Activated T-helper 1 cell treated with anti-CD3 and anti-CD28 coated beads, Interleukin-2, amount 50 U/mL, for 16 hours (primary cell): ENCODE measurements at places on chromosomes 5 and 9.

- no peak for DNase-seq
Observed at GRCh38 chr9:744790-745484, 96.6 kb upstream of the DMRT1 start.

DNA sequence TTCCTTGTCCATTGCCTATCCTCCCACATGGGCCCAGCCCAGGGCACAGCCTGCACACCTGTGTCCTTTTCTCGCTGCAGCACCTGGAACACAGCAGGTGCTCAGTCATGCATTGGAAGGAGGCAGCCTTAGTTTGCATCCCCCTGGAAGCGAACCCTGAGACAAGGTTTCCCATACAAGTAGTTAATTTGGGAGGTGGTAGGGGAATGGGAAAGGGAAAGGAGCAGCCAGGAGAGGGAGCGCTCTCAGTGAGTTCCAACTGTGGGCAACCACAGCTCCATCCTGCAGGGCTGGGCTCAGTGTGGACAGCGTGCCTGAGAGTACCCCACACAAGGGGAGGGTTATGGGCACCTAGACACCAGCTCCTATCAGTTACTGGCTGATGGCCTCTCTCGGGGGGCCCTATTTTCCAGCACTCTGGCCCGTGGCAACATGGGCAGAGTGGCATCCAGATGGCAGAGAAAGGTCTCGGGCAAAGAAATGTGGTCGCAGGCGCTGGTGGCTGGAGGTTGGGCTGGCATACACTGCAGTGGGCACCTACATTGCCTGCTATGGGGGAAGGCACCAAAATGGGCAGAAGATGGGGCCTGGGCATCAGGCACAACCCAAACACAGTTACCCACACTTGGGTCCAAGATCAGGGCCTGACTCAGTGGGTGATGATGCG lies 50.1 kb downstream of the TSPAN17 start:
- no peak for DNase-seq

DNA sequence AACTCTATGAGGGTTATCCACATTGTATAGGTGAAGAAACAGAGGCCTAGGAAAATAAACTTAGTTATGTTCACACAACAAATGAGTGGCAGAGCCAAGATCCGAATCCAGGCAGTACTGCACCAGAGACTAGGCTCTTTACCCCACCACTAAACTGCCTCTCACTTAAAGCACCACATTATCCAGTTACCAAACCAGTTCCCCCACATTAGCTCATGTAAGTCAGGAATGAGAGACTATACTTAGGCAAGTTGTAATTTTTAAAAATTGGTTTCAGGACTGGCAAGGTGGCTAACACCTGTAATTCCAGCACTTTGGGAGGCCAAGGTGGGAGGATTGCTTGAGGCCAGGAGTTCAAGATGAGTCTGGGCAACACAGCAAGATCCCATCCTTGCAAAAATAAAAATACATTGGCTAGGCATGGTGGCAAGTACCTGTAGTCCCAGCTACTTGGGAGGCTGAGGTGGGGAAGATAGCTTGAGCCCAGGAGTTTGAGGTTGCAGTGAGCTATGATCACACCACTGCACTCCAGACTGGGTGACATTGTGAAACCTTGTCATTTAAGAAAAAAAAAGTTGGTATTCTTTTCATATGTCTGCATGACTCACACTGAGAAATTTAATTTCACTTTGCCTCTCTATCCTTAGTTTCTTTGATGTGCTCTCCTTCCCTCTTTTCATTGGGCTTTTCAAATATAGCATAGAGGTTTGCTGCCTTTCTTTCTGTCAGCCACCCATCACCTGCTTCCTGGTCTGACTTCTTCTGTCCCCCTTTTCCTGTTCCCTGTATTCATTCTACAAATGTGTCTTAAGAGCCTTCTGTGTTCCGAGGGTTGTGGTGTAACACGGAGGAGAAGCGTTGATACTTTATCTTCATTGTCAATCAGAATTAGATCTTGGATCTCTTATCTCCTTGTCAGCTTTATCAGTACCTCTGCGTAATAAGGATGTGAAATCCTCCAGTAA lies 64.7 kb downstream of the ERMP1 start:
- no peak for DNase-seq

DNA sequence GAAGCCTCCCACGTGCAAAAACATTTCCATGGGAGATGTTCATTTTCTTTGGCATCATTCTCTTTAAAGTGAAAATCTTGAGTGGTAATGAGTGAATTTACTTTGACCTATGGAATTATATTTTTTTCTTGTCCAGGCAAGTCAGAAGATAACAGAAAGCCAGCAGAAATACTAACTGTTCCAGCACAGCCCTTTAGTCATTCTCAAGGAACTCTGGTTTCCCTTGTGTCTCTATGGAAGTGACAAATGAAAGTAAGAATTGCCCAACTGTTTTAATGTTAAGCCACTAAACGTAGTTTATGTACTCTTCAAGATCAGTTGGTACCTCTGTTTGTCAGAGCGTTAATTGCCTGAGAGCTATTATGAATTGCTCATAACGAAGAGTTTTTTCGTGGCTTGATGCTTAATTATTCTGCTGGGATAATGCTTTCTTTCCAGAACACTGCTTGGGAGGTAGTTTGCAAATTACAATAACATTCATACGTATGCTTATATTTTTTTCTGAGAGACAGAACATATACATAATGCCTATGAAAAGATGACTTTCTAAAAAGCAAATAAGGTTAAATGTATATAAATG lies 84.5 kb upstream of the CER1 start:
- no peak for DNase-seq

DNA sequence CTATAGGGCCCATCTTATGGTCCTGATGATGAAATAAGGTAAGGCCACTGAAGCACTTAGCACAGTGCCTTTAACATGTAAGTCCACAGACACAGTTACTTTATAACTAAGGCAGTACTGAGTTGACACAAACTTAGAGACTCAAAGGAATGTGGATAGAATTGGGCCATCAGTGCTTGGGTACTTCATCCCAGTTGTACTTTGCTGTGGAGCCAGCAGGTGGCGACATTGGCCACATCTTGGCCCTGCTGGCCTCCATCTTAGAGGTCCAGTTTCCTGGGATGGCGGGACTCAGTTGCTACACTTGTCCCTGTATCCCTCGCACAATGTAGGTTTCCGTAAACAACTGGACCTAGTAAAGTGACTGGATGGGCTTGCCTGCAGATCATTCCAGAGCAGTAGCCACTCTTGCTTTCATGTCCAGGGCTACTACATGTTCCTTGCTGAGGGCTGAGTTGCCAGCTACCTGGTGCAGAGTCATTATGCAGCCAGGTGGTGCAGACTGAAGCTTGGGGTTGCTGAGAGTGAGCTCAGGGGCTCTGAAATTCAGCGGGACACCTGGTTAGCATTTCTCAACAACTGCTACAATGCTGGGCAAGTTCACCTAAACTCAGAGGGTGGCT lies 10.6 kb downstream of the MTAP start:
- DNase-seq: peak; percentile 48

- no peak for DNase-seq
Observed at GRCh38 chr9:3956081-3956671, 343.7 kb downstream of the GLIS3 start.

DNA sequence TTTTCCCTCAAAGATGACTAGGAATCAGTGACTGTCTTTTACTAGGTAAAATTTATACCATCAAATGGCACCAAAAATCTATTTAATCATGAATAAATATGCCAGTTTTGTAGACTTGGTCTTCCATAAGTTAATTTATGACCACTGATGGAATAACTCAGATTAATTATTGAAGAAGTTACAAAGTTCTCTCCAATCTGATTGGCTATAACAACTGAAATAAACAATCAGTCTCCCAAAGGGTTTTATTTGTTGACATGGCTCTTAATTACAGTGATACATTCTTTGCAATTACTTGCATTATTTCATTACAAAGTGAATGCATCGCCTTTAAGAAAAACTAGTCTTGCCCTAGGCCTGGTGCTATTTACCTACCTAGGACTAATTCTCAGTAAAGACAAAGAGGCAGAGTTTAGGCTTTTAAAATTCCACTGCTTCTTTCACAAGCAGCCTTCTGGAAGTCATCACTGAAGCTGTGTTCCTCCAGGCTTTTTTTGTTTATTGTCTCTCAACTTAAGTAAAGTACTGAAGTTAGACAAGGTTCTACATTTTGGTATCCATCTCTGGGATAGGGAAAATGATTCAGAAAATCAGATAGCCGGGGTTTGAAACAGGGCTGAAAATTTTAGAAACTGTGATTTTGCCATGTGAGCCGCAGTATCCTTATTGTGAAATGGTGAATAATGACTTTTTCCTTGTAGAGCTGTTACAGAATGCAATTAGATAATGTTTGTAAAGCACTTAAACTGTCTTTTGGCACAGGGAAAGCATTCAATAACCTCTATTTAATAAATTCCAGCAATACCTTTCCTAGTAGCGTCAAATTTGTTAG lies 2.5 kb downstream of the STOM start:
- DNase-seq: no peak

GRCh38 chr5:131810510-131811249 lies 13.9 kb upstream of the FNIP1 start:
- DNase-seq: no peak

- no peak for DNase-seq
Observed at GRCh38 chr5:32542216-32543059, 42.9 kb upstream of the SUB1 start.

- no peak for DNase-seq
Observed at GRCh38 chr5:137938751-137939143, 49.5 kb downstream of the PKD2L2 start.

- no peak for DNase-seq
Observed at GRCh38 chr9:100515578-100516494, 42.9 kb downstream of the TMEFF1 start.

DNA sequence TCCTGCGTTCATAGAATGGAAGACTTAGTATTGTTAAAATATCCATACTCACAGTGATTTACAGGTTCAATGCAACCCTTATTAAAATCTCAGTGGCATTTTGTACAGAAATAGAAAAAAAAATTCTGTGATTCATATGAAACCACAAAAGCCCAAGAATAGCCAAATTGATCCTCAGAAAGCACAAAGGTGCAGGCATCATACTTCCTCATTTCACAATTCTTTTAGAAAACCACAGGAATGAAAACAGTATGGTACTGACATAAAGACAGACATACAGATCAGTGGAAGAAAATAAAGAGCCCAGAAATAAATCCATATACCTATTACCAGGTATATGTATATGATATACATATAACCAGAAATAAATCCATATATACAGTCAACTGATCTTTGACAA lies 86.8 kb upstream of the MEGF10 start:
- no peak for DNase-seq

DNA sequence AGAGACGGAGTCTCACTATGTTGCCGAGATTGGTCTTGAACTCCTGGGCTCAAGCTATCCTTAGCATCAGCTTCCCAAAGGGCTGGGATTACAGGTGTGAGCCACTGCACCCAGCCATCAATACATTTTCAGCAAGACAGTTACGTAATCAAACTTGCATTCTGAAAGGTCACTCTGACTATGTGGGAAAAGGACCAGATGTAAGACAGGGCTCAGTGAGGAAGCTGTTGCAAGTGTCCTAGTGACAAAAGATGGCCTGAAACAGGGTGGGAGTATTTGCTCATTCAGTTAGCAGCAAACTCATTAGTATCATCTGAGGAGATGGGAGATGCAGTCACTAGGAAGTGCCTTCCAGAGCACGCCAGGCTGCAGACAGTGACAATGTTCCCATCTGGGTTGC lies 16.9 kb downstream of the MED27 start:
- DNase-seq: no peak

- no peak for DNase-seq
Observed at GRCh38 chr5:110852053-110852452, 113.2 kb downstream of the SLC25A46 start.

DNA sequence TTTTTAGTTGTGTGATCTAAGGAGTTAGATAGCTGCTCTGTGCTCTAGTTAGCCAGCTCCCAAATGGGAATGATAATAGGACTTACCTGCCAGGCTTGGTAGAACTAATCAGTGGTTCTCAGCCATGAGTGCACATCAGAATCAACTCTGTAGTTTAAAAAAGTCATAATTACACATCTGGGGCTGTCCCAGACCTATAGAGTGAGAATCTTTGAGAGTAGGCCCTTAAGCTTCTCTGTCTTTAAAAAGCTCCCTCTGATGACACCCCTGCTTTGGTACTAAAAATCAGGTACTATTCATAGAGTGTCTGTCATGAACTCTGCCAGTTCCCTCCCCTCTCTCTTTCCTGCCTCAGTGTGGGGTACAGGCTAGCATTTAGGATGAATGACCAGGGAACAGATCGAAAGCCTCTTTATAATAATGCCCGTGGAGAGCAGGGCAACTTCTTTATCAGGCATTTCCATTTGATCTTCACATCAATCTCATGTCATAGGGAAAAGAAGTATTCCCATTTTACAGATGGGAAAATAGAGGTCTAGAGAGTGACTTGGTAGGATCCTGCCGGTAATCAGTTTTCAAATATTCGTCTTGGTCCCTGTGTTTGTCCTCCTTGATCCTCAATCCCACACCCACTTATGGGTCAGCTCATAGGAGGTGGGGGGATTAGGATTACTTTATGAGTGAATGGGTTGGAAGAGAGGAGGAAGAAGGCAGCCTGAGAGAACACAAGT lies 15.3 kb downstream of the PPARGC1B start:
- no peak for DNase-seq

DNA sequence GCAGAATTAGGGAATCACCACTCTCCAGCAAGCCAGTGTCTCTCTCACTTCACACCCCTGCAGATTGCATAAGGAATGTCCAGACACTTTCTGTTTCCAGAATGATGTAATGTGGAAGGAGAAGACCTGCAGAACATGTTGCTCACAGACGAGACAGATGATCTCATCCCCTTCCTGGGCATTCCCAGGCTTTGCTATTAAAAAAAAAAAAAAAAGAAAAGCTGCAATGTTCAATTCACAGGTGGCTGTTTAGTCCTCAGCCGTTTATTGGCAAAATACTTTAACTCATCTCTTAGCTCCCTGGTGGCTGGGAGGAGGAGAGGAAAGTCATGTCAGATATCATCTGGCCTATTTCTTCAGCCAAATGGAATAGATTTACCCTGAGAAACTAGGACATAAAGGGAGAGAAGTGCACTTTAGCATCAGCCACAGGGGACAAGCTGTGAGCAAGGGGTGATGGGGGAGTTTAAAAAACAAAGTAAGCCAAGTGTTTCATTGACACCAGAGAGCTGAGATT lies 95.9 kb upstream of the TNC start:
- no peak for DNase-seq

GRCh38 chr5:63854076-63854475 lies 108.2 kb downstream of the HTR1A start:
- DNase-seq: no peak

DNA sequence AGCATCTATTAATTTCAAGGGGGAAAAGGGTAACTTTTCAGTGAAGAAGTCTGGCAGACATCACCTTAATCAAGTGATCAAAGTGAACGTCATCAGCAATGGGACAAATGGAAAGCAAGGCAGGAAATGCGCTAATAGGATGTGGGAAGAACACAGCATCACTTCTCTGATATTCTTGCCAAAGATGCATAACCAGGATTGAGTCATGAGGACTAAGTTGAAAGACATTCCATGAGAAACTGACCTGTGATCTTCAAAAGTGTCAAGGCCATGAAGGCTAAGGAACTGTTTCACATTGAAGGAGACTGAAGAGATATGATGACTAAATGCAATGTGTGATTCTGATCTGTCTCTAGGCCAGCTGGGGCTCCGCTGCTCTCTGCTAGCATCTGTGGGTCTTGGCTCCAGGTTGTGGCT lies 92.9 kb downstream of the NDFIP1 start:
- DNase-seq: no peak

GRCh38 chr5:124180299-124180874 lies 566.1 kb downstream of the ZNF608 start:
- DNase-seq: no peak

- DNase-seq: no peak
Observed at GRCh38 chr9:82127465-82127864, 138.9 kb downstream of the SPATA31D1 start.

- no peak for DNase-seq
Observed at GRCh38 chr9:134331186-134332025, 5.2 kb downstream of the RXRA start.

- DNase-seq: no peak
Observed at GRCh38 chr5:117880932-117881331, 1107.4 kb downstream of the DTWD2 start.
